ENCODE measurements at places on chromosomes 6 and 20.

DNA sequence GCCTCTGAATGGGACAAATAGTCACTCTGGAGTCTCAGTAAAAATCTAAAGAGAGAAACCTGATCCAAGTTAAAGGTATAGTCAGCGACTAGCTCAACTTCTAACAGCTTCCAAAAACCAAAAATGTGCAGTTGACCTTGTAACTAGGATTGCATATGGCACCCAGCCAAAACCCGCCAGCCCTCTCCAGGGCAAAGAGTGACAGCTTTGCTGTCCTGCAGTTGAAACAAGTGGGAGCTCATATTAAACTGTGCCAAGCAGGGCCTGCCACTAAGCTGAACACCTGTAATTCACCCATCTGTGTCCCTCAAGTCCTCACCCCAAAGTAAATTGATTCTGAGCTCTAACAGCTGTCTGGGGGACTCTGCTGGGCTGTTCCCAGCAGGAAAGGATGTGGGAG, 695.3 kb downstream of the MAFB start:
- DNase-seq = no peak

DNA sequence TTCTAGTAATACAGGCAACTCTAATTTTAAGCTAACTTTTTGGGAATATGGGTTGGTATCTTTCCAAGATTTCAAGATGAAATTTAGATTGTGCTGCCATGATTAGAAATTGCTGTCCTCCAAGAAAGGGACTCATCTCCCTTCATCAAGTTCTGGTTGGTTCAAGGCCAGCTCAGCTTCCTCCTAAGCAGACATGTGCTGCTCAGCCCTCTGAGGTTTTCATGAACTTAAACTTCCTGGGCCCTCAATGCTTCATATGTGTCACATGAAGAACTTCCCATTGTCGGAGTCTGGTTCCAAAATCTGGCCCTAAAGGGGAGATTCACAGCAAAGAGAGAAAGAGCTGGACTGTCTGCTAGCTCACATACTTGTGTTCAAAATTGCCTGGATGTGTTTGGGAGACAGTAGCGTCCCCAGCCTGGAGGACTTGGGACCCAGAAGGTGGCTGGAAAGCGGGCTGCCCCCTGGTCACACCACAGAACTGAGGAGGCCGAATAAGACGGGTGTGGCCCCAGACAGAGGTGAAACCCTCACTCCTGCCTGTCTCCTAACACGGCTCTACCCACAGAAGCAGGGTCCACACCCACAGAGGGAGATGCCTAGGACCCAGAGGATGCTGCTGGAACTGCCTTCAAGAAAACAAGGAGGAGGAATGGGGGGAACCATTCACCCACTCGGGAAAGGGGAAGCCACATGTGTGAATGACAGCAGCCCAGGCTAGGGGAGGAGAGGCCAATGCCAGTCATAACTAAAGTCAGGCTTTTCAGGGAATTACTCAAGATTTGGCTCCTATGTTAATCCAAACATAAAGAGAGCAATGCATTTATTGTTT, 54.3 kb upstream of the GPR31 start:
- no peak for DNase-seq

DNA sequence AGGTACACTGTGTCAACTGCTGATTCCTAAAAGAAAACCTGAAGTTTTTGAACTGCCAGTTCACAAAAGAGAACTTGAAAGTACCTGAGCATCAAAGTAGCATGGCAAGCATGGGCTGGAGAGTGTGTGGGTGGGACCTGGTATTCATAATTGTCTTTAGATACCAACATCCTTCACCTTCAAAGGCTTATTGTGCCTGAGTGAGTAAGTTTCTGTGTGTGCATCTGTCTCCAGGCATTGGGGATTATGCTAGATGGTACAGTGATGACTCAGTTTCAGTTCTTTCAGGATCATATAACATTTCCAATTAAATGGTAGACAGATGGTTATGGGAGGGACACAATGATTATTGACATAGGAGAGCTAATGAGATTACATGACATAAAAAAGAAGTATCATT, 238.5 kb downstream of the ZFAND3 start:
- peak; percentile 57 for DNase-seq

- DNase-seq = no peak
Measured at GRCh38 chr6:20608905-20609304, 74.6 kb downstream of the CDKAL1 start.

DNA sequence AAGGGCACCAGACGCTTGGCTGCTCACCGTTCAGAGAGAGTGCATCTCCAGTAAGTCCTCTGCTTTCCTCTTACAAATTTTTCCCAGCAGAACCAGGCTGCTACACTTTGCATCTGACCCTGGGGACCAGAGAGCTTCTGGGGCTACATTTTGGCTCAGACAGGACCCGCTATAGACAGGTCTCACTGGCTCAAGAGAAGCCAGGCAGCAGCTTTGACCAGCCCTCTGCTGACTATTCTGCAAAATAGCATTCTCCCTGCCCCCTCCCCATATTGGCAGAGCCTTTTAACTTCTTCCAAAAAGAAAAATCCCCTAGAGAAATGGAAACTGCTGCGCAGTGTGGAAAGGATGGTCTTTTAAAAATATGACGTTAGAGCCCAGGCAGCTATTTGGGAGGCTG, 37.2 kb downstream of the CPXM1 start:
- no peak for DNase-seq
